ENCODE measurements at places on chromosomes 12 and 14.

GRCh38 chr12:51601241-51601640 is 10.2 kb downstream of the SCN8A start:
- no peak for DNase-seq

GRCh38 chr12:70661466-70662161 is 24.4 kb upstream of the PTPRB start:
- DNase-seq = no peak

DNA sequence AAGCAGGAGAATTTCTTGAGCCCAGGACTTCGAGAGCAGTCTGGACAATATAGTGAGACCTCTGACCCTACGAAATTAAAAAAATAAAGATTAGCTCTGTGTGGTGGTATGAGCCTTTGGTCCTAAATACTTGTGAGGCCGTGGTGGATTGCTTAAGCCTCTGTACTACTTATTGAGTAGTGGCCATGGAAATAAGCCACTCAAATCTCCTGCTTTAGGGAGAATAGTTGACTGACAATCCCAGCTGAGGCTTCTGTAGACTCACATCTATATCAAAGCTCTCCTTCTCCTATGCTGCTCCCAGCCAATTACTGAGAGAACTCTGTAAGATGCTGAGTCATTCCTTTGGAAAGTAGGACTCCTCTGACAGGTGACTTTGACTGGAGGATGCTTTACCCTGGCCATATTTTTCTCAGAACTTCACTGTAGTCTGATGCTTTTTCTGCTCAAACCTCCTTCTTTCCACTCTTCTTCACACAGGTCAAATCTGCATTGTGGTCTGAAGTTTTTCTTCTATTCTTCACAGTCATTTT is 420.2 kb downstream of the SLC6A15 start:
- no peak for DNase-seq

DNA sequence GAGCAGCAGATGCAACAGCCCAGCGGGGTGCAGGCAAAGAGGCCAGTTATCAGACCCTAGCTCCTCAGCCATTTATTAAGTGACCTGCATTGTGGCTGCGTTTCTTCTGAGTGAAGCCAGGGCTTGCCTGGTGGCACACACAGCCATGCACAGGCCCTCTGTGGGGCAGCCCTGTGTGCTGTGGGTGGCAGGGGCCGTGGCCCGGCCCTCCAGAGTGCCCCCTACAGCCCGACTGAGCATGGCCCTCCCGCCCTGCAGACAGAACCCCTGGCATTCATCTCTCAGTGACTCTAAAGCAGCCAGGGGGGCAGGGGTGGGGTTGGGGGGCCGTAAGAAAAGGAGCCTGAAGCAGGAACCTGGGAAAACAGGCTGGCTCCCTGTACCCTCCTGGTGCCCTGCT is 226.0 kb upstream of the PWP1 start:
- DNase-seq = no peak

GRCh38 chr12:9214534-9214933 is 6.3 kb upstream of the PZP start:
- no peak for DNase-seq

- peak; percentile 25 for DNase-seq
These were observed 1.4 kb downstream of the FIGNL2 start for GRCh38 chr12:51846911-51847642.

GRCh38 chr14:23551266-23552028 is at the start of gene ZFHX2:
TSS of gene ZFHX2 (minus strand) at chr14:23551765. CDS start at chr14:23535325, 16,440 bp downstream.
- DNase-seq = peak; percentile 51

GRCh38 chr12:107080299-107080698 is 13.1 kb downstream of the CRY1 start:
- no peak for DNase-seq

DNA sequence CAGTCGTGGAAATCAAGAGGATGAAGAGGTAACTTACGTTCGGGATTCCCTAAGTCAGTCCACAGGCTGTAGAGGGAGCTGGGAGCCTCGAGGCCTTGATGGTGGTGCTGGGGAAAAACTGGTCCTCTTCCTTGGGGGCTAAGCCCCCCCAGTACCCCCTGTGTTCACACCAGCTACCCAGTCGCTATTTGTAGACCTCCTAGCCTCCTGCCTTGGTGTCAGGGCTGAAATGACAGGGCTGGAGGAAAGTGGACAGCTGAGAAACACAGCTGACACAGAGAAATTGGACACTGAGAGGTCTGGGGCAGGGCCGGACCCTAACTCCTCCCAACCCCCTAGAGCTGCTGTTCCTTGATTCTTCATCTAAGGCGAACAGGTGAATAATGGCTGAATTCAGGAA is at the start of gene STAC3:
Gene STAC3, minus strand, starts transcription at position 232 of the 400 bp plus-strand sequence. CDS start 1,551 bp downstream, outside the sequence.
- DNase-seq = no peak

All from stimulated activated CD8-positive, alpha-beta memory T cell treated with anti-CD3 and anti-CD28 coated beads, Interleukin-15, amount 100 ng/mL, for 24 hours (primary cell).